ENCODE measurements at places on chromosomes 5 and 9.

GRCh38 chr9:87556039-87556438 is 58.4 kb downstream of the DAPK1 start:
- no peak for DNase-seq

GRCh38 chr5:160930406-160930805 is 78.4 kb upstream of the ATP10B start:
- no peak for DNase-seq

- DNase-seq, result no peak
Observed at GRCh38 chr5:158640593-158640980, 459.1 kb downstream of the EBF1 start.

- DNase-seq, result no peak
Observed at GRCh38 chr5:131260895-131261294, 3.0 kb upstream of the CDC42SE2 start.

GRCh38 chr9:137462396-137462985 is 3.4 kb upstream of the NSMF start:
- DNase-seq, result no peak

DNA sequence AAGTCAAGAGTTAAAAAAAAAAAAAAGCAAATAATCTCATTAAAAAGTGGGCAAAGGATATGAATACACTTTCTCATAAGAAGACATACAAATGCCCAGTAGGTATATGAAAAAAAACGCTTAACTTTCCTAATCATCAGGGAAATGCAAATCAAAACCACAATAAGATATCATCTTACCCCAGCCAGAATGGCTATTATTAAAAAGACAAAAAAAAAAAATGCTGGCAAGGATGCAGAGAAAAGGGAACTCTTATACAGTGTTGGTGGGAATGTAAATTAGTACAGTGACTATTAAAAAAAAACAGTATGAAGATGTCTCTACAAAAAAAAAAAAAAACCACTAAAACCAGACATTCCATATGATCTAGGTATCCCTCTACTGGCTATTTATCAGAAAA is 79.4 kb downstream of the LPAR1 start:
- DNase-seq, result no peak

GRCh38 chr9:122252796-122253195 is 11.8 kb downstream of the RBM18 start:
- DNase-seq, result no peak

DNA sequence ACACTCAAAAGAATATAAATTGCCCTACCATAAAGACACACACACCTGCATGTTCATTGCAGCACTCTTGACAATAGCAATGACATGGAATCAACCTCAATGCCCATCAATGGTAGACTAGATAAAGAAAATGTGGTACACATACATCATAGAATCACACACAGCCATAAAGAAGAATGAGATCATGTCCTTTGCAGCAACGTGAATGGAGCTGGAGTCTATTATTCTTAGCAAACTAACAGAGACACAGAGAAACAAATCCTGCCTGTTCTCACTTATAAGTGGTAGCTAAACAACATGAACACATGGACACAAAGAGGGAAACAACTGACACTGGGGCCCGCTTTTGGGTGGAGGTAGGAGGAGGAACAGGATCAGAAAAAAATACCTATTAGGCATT is 2062.2 kb upstream of the CDH6 start:
- DNase-seq, result no peak

DNA sequence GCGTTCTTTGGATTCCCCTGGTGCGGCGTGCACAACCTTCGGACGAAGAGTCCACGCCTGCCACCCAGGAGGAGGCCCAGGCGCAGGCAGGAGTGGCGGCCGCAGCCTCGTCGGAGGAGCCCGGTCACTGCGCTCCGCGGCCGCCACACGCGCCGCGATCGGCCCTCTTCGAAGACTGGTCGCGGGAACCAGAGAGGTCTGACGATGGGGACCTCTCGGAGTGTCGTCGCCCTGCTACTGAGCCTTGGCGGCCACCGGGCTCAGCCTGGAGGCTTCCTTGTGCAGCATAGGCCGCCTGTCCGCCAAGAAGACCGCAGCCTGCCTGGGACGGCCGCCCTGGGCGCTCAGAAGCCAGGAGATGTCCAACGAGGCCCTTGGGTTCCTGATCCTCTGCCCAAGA is 112.5 kb upstream of the SELENOP start:
- no peak for DNase-seq

- DNase-seq, result no peak
Observed at GRCh38 chr5:133894143-133894542, 74.3 kb downstream of the C5orf15 start.

- no peak for DNase-seq
Observed at GRCh38 chr5:67204821-67205220, 8.2 kb upstream of the CD180 start.

DNA sequence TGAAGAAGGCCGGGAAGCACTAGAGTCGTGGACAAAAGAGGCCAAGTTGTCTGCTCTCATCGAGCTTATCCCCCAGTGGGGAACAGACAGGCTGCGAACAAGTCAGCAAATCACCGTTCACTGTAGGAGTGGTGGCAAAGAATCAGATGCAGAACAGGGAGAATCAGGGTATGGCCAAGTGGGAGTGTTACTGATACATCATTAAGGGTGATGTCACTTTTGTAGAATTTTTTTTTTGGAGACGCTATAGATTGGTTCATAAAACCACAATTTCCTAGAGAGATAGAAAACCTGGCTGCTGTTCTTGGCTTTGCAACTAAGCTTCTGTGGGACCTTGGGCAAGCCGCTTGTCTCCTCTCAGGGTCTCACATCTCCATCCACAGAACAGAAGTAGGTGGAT is 21.3 kb downstream of the SPRY4 start:
- DNase-seq, result no peak

- no peak for DNase-seq
Observed at GRCh38 chr9:87322840-87323635, 174.6 kb upstream of the DAPK1 start.

GRCh38 chr5:146592352-146592751 is 76.4 kb upstream of the GPR151 start:
- no peak for DNase-seq

DNA sequence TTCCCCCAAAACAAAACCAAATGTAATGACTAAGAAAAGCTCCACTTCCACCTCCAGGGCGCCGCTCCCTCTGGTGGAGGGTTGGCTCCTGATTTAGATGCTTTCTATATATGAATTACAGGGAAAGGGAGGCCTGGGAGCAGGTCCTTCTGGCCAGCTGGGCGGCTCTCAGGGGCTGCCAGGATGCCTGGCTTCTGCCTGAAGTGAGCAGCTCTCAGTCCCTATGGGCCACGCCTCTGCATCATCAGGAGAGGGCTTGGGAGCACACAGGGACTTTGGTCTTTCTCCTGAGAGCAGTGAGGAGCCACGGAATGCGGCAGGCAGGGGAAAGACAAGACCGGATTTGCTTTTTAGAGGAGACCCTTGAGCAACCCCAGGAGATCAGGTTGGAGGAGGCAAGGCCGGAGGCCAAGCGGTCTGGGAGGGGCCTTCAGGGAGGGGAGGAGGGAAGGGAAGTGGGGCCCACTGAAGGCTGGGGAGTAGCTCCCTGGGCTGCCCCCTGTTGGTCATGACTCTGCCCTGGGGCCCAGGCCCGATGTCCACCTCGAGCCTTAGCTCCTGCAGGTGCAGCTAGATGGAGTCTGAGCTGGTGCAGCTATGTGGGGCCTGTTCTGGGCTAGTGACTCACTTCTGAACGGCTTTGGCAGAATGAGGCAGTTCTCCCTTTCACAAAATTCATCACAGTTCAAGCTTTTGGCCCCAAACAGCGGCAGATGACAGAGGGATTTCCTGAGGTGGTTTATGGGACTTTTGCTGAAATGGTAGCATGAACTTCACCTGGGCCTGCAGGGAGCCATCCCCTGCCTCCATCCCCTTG is 11.3 kb upstream of the GRHPR start:
- no peak for DNase-seq

DNA sequence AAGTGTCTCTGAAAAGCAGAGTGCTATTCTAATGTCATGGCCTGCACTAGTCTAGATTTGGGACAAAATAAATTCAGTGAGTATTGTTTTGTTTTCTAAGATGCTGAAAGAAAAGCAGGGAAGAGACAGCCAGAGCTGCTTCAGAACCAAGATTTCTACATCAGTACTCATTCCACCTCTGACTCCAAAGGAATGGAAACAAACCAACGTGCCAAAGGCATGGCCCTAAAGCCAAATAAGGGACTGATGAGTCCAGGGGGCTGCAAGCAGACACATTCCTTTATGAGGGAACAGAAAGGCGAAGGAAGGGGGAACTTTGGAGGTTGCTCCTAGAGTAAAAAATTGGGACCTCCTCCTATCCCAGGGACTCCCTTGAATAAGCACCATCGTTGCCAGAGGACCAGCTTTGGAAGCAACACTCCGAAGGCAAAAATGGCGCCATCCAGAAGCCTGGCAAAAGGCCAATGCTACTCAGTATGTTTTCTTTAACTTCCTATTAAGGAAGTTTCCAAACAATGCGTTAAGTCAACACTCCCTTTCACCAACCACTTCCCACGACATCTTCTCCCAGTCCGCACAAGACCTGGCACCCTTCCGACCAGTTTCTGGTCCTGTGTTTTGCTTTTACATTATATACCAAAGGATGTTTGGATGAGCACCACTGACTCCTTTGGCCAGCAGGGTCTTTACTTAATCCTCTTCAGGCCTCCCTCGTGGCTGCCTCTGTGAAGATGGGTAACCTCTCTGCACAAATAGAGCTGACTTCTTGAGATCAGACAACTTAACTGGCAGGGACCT is 31.6 kb downstream of the ADAM19 start:
- no peak for DNase-seq

- DNase-seq, result no peak
Observed at GRCh38 chr5:143231973-143232812, 171.3 kb downstream of the NR3C1 start.

GRCh38 chr5:36230151-36230790 is 11.5 kb downstream of the NADK2 start:
- no peak for DNase-seq

GRCh38 chr5:135934939-135935338 is 19.8 kb downstream of the LECT2 start:
- no peak for DNase-seq

- no peak for DNase-seq
Observed at GRCh38 chr9:82332774-82333152, 344.2 kb downstream of the SPATA31D1 start.

DNA sequence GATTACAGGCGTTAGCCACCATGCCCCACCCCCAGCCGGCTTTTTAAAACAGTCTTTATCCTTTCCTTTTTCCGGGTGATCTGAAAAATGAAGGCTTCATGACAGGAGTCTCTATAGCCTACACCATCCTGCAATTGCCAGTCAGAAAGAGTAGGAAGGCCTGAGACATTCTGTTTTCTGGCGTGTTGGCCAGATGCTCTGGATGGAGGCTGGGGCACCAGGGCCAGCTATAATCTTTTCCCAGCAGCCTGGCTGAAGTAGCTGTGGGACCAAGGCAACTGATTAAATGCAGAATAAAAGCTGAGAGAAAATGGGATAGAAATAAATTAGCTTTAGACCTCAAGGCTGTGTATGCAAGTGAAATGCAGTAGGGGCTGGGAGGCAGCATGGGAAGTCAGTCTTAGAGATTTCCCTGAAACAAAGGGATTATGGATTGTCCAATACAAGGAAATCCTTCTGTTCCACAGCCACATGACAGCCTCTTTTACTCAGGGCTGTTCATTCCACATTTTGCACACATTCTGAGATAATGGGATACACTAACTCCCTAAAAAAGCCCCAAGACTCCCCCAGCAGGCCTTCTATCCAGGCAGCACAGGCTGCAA is 116.0 kb upstream of the LRRTM2 start:
- DNase-seq, result no peak

DNA sequence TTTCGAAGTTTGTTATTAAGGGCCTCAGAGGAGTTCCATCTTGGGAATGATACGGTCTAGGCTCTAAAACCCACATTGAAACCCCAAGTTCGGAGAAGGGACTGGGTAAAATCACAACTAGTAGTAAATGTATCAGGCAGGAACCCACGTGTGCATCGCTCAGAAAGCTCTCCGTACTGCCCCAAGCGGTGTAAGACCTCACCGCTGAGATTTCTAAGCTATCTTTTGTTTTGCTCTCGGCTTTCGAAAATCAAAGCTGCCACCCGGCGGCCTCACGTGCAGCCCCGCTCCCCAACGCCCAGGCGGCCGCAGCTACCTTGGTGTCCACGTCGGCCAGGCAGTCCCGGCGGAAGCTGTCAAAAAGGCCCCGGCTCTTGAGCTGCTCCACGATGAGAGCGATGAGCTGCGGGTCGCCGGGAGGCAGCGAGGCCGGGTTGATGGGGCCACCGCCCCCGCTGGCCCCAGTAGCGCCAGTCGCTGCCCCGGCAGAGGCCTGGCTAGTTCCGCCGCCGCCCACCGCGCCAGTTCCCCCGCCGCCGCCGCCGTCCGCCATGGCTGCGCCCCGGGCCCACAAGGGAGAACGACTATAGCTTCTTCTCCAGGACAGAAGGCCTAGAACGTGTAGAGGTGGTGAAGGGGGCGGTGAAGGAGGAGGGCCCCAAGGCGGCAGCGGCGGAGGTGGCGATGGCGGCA is 420 bp downstream of the BOD1 start:
- DNase-seq, result peak; percentile 43

GRCh38 chr5:22663134-22663533 is 190.0 kb downstream of the CDH12 start:
- no peak for DNase-seq

GRCh38 chr5:141135030-141135717 is at the start of gene PCDHB5:
TSS of gene PCDHB5 (plus strand) at chr5:141135206. CDS start at chr5:141135435, 229 bp downstream.
- no peak for DNase-seq

GRCh38 chr5:66542711-66543110 is 53.5 kb upstream of the MAST4 start:
- DNase-seq, result no peak

DNA sequence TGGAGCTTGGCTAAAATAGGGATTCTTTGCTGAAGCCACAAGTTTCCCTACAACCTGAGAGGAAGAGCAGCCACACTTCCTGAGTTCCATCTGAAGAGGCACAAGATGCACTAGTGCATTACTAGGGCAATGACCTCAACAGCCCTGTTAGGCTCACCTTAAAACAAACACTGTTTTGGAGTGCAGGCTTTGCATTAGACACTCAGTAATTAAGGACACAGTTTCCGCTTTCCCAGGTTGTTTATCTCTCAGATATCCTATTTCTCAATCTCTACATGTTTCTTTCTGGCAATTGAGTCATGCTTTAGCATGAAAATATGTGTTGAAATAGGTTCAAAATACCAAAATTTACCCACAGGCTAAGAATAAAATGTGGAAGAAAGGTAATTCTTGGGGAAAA is 34.2 kb downstream of the EMB start:
- DNase-seq, result no peak

Measured in stimulated activated CD4-positive, alpha-beta T cell treated with anti-CD3 and anti-CD28 coated beads, Interleukin-1b, Interleukin-23, amount 100 ng/mL, for 1 hour (primary cell).